ENCODE measurements at places on chromosomes 7 and 10.

DNA sequence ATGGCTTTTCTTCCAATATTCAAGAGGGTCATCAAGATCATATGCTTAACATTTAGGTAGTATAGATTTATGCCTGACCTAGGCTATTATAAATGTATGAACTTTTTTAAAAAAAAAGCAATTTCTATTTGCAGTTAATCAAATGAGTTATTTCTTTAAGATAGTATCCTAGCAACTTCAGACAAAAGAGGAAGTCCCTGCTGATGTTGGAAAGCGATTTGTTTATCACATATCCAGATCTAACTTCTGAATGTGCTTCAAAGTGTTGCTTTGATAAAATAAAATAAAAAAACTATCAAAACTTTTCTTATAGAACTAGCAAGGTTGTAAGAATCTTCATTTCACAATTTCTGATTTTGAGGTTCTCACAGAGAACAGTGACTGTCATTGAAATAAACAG lies 401.9 kb upstream of the PHF14 start:
- no peak for DNase-seq

DNA sequence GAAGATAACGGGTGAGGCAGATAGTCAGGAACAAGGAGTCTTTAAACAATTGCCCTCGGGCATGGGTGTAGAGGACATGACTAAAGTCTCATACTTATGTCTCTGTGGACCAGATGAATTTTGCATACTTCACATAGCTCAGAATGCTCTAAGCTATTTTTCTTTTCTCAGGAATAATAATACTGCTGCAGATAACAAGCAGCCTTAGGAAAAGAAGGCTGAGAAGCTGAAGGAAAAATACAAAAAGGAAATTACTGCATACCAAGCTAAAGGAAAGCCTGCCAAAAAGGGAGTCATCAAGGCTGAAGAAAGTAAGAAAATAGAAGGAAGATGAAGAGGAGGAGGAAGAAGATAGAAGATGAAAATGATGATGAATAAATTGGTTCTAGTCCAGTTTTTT lies 13.4 kb upstream of the ERCC6 start:
- no peak for DNase-seq

GRCh38 chr7:120927454-120928103 lies 23.0 kb upstream of the ING3 start:
- no peak for DNase-seq

- no peak for DNase-seq
These were observed 131.4 kb upstream of the AGR3 start for GRCh38 chr7:17013204-17013603.

DNA sequence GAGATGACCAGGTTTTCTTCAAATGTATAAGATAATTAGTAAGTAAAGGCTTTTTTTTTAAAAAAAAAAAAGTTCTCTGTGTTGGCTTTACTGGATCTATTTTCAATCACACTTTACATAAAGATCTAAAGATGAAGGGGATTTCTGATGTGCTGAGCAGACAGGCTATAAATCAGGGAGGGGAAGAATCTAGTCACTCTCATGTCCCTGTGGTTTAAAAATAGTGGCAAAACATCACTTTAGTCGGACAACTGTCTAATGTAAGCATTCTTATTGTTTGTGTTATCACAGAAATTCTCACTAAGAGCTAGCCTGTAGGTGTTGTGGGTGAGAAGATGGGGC lies 132.7 kb downstream of the ICA1 start:
- DNase-seq = no peak

- no peak for DNase-seq
These were observed 32.0 kb upstream of the CRTAC1 start for GRCh38 chr10:98062424-98062823.

DNA sequence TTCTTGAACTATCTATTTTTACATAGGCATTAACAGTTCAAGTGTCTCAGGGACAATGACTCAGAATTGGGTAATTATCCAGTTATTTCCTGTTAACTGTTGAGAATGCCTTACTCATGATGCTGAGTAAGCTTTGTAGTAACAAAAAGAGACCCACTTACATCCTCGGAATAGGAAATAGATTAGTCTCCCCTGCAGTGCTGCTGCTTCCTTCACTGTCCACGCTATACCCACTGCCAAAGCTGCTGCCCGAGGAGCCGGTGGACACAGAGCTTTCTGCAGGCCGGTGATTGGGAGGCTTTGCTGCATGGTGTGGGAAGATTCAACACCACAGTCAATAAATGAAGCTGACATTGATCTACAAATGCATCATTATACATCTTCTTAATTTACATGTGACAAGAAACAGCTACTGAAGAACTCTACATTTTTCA lies 357.1 kb downstream of the PCLO start:
- DNase-seq = no peak

DNA sequence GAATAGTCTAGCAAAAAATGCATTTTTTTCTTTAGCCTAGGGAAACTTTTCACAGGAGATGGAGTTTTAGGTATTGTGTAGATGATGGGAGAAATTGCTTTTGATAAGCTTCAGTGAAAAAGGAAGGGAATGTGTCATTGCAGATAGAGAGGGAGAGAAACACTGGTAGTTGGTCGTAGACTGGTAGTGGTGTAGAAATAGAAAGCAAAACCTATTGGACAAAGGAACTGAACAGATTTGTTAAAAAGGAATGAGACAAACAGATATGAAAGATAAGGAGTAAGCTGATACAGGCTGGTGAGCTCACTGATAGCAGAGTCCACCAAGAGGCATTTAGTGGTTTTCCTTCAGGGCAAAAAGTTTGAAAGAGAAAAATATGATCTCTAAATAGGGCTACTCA lies 94.3 kb downstream of the ZEB1 start:
- no peak for DNase-seq

GRCh38 chr7:12768948-12769347 lies 81.5 kb downstream of the ARL4A start:
- DNase-seq = no peak

- no peak for DNase-seq
These were observed 94.5 kb downstream of the ZNF33B start for GRCh38 chr10:42543840-42544372.

GRCh38 chr10:34585422-34586112 lies 229.5 kb downstream of the PARD3 start:
- DNase-seq = no peak

- no peak for DNase-seq
These were observed 52.8 kb upstream of the CHST3 start for GRCh38 chr10:71911296-71911953.

GRCh38 chr7:69966766-69967591 lies 368.7 kb downstream of the AUTS2 start:
- no peak for DNase-seq

DNA sequence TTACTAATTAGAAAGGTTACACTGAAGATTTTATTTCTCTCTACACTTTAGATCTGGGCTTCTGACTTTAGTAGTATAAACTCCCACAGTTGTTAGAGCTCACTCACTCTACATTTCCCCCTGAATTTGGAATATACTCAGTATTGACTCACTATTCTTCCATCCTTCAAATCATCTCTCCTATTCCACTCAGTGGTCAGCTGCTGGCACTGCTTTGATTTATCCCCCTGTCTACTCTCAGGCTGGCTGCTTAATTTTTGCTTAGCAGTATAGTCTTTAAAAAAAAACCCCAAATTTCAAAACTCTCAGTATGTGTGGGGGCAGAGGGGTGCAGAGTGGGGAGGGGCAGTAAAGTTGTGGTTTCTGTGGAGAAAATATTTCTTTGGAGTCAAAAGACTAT lies 68.9 kb downstream of the CDK6 start:
- no peak for DNase-seq

DNA sequence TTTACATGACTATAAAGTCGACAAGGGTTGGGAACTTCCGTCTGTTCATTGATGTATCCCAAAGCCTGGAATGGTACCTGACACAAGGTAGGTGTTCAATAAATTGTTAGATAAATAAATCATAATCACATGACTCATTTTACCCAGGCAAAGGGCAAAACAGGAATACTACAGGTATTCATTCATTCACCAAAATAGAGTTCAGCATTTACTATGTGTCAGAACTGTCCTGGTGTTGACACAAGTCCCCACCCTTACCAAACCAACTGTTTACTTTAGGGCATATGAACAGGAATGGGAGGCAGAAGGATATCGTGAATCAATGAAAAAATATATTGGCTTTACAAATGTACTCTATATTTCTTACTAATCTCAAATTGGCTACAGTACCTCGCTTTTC lies 666 bp upstream of the YAE1 start:
- DNase-seq = no peak

DNA sequence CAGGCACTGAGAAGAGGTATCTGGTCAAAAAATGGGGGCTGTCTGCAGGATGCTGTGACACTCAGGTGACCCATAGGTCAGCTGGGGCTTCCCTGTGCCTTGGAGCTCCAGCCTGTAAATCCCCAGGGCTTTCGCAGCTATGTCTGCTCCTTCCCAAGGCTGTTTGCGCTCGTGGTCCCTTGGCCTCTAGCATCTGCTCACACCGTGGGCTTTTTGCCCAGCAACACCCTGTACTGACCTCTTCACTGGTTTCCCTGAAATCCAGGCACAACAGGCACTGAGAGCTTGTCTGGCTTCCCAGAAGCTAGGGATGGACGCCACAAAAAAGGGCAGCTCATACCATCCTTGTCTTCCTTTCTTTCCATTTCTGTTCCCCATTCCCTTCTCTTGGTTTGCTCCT lies 280.3 kb upstream of the HABP2 start:
- DNase-seq = no peak

DNA sequence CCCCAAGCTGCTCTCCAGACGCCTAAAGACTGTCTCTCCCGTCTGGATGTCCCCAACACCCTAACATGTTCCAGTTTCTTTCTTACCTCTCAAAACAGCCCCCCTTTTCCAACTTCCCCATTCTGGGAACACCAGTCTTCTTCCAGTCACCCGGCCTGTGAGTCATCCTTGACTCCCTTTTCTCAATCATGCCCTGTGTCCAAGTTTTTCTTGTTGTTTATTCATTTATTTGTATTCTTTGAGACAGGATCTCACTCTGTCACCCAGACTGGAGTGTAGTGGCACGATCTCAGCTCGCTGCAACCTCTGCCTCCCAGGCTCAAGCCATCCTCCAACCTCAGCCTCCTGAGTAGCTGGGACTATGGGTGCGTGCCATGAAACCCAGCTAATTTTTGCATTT lies 15.6 kb downstream of the SNX10 start:
- no peak for DNase-seq

- DNase-seq = no peak
These were observed 28.3 kb downstream of the PPP1R3A start for GRCh38 chr7:113890331-113891030.

- DNase-seq = no peak
These were observed 55.7 kb downstream of the DDC start for GRCh38 chr7:50509459-50509858.

DNA sequence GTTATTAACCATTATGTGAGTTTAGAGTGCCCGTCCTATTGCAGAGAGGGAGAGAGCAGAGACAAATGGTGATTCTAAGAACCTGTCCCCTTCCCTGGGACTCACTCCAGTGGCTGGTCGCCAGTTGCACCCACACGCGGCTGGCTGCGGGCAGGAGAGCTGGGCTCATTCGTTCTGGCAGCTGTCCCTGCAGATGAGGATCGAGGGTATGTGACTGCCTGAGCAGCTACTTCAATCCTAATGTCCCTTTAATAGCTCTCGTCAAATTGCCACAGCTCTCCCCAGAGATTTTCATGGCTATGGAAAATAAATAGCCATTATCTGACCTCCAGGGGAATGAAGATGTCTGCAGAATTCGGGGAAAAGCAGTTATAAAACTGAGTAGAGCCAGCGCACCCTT lies 41.6 kb downstream of the RBM28 start:
- no peak for DNase-seq

GRCh38 chr7:136502162-136502561 lies 366.3 kb upstream of the CHRM2 start:
- no peak for DNase-seq

- DNase-seq = no peak
These were observed 77.9 kb upstream of the PLXNA4 start for GRCh38 chr7:132654150-132654549.
